ENCODE measurements at places on chromosomes 4 and X.

GRCh38 chr4:99144070-99144469, at the start of gene ADH4:
TSS of gene ADH4 (minus strand) at chr4:99144297. CDS start at chr4:99144222, 75 bp downstream.
- no peak for DNase-seq

DNA sequence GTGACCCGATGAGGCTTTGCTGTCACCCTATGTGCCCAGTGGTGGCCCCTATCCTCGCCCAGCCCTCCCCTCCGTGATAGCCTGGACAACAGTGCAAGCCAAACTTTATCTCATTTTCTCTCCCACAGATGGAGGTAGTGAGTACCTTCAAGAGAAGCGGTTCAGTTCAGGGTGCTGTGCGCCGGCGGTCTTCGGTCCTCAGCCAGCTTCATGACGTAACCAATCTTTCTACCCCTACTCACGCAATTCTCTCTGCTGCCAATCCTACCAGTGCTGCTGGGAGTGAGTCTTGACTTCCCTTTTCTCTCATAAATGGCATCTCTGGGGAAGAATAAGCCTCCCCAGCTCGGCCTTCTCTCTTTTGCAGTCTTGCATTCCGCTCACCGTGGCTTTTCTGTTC, 29.5 kb downstream of the CCNQ start:
- DNase-seq, result no peak

GRCh38 chrX:130893356-130894085, 9.5 kb downstream of the ENOX2 start:
- DNase-seq, result no peak

- no peak for DNase-seq
These were observed 899.2 kb downstream of the FAT4 start for GRCh38 chr4:126213996-126214395.

GRCh38 chrX:29315931-29316330, 728.7 kb downstream of the IL1RAPL1 start:
- DNase-seq, result no peak

DNA sequence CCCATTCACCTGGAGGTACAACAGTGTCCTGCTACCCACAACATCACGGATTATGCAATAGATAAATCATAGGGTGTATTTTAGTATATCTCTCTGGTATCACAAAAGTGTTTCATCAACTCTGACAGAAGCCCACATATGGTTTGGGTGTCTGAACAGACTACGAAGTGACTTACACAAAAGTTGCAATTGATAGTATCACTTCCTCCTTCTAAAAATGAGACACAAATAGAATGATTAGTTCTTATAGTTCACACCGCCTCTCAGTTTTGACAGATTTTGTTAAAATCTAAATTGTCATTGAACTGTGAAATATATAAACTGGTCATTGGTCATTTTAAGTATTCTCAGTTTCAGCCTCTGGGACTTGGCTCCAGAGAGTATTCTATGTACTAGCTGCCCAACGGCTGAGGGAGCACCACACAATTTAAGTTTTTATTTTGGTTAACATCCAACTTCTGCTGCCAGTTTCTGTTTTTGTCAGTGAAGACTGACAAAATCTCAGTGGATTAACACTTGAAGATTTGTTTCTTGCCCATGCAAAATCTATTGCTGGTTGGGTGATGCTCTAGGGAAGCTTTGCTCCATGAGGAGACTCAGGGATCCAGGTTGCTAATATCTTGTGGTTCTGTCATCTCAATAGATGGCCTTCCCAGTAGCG, 113.8 kb upstream of the PUDP start:
- no peak for DNase-seq

All from NCI-H1930 (cell line).